ENCODE measurements at places on chromosomes 11 and 22.

GRCh38 chr11:68509066-68509465 is 48.5 kb downstream of the PPP6R3 start:
- no peak for DNase-seq

GRCh38 chr11:118533769-118534729 is 3.1 kb downstream of the TMEM25 start:
- DNase-seq: no peak

GRCh38 chr11:92826136-92826535 is 143.3 kb upstream of the MTNR1B start:
- DNase-seq: no peak

GRCh38 chr11:126332221-126332711 is 23.2 kb upstream of the ST3GAL4 start:
- peak; percentile 45 for DNase-seq

DNA sequence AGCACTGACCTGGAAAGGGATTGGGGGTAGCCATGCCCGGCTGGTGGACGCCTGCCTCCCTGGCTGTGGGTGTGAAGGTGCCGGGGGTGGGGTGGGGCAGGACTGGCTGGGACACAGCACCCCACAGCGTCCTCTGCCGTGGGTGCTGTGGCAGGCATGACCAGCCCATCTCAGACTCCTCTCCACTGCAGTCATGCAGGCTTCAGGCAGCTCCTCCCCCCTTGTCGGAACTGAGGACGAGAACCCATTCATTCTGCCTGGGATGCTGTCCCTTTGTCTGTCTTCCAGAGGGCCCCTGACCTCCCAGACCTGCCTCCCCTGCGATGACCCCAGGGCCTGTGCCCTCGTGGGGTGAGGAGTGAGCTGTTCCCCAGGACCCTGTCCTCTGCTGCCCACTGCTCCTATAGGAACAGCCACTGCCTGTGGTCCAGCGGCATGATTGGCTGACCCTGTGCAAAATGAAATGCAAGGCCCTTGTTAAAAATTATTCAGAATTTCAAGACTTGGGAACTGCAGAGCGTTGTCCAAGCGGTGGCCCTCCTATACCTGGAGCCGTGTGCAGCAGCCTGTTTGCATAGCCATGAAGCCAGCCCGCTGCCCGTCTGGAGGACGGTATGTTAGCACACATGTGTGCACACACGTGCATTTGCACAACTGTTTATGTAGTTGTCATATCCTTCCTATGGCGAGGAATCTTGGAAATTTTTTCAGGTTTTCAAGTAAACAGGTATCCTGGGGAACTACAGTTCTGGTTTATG is 1122.3 kb downstream of the BRD1 start:
- DNase-seq: no peak

DNA sequence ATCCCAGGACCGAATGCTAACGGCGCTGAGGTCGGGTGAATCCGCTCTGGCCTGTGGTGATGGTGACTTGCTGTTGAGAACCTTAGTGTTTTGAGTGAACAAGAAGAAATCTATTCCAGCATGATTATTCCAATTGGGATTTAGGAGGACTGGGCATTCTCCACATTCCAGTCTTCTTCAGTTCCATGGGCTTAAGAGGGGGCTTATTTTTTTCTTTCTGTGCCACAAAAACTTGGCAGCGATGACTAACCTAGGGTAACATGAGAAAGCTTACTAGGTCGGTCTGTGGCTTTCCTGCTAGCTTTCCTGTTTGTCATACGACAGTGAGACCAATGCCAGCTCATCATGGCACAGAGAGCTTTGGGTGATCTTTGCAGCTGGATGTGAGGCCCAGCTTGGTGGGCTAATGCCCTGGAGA is 62.9 kb upstream of the ATXN10 start:
- DNase-seq: peak; percentile 98

DNA sequence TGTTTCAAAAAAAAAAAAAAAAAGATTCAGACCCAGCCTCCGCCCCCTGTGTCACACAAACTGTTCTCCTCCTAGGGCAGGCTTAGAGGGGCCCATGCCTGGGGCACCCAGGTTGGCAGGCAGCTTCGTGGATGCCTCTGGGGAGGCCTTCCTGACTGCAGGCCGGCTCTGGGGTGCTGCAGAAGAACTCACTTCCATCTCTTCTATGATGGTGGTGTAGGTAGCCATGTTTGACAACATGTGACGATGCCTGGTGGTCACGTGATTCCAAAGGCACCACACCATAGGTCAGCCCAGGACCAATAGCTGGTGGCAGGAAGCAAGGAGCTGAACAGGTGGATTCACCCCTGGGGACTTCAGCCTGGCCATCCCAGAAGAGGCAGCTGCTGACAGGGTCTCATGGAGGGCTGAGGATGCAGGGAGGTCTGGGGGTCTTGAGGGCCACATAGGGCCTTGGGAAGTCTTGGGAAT is 24.1 kb upstream of the CELSR1 start:
- DNase-seq: peak; percentile 78

- DNase-seq: peak; percentile 45
These were observed 28.1 kb downstream of the VSTM5 start for GRCh38 chr11:93822359-93822758.

DNA sequence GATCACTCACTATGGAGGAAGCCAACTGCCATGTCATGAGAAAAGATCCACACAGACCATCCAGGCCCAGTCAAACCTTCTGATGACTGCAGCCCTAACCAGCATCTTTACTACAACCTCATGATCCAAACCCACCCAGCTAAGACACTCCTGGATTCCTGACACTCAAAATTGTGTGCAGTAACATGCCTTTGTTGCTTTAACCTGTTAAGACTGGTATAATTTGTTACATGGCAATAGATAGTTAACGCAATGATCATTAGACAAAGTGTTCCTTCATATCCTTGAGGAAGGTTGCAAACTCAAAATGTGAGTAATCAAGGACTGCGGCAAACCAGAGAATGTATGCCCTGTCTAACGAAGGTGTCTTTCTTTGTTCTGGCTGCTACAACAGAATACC is 47.1 kb upstream of the CSNK2A3 start:
- no peak for DNase-seq

DNA sequence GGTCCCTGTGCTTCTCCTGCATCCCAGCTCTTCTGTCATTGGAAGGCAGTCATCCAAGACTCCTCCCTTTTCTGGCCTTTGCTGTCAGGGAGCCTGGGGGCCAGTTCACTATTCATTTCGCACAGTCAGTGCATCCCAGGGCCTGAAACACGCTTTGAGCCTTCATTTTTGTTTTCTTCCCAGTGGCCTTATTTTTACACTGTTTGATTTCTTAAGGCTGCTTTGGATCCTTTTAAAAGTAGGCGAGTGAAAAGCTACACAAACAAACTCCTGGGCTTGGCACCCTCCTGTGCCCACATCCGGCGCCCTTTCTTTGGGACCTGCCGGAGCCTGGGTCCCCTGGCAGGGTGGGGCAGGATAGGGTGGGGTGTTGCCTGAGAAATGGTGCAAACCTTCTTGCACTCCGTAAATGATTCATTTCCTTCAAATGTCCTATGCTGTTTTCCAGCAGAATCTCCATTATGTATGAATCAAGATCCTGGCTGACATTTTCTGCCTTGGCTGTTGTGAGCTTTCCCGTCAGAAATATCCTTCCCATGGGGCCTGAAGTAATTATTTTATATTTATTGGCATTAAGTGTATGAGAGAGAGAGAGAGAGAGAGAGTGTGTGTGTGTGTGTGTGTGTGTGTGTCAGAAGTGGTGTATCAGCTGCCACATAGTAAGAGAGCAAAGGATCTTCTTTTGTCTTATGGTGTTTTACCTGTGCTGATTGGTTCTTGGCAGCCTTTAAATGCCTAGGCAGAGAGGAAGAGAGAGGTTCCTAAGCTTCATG is 45.6 kb downstream of the BCR start:
- DNase-seq: peak; percentile 62

GRCh38 chr11:80330264-80330663 is 889.4 kb upstream of the TENM4 start:
- peak; percentile 0 for DNase-seq

DNA sequence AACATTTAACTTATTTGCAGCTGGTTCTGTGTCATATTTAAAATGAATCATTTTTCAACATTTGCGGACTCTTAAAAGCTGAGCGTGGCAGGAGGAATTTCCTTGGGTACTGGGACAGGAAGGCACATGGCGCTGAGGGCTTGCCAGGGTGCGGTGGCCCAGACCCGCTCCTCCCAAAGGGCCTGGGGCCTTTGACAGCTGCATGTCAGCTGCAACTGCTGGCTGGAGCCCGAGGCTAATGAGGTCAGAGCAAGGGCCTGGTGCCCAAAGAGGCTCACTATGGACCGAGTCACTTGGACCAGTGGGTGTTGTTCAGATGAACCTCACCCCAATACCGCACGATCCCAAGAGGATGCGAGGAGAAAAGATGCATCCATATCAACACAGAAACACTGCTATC is 326.9 kb downstream of the CTTN start:
- DNase-seq: no peak

DNA sequence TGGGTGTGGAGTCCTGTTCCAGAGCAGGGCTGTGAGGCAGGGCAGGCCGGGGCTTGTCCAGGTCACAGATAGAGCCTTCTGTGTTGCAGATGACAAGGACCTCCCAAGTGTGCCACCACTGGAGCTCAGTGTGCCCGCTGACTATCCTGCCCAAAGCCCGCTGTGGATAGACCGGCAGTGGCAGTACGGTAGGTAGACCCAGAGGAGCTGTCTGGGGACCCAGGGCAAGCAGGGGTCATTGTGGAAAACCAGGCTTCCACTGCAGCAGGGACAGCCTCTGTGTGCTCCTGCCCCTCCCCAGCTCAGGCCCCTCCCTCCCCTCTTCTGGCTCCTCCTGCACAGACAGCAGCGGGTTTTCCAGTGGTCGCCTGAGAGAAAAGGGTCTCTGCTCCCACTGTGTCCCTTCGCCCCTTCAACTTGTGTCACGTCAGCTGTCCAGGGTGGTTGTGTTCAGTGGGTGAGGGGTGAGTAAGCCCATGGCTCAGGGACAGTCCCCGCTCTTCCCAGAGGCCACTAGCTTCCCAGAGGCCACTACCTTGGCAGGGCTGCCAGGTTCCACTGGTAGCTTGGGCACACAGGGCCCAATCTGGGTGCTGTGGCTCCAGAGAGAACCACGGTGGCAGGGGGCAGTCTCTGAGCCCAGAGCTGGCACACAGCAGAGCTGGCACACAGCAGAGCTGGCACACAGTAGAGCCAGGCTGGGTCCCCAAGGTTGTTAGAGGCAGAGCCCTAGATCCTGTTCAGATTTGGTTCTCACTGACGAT is 78.4 kb downstream of the MED15 start:
- DNase-seq: no peak

DNA sequence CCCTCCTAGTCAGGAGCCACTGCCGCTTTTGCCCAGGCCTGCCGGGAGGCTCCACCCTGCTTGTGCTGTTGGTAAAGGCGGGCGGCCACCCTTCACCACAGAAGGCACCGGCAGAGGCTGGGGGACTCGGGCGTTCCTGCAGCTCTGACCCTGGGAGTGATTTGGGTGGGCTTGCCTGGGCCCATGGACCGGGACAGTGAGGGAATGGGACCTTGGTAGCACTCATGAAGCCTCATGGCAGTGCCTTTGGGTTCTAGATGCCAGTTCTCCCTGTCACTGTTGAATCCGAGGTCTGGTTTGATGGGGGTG is 4.4 kb downstream of the TPCN2 start:
- no peak for DNase-seq

- DNase-seq: no peak
These were observed 8.5 kb upstream of the TREH start for GRCh38 chr11:118687906-118688305.

GRCh38 chr11:32266601-32267000 is 168.7 kb downstream of the WT1 start:
- DNase-seq: no peak

DNA sequence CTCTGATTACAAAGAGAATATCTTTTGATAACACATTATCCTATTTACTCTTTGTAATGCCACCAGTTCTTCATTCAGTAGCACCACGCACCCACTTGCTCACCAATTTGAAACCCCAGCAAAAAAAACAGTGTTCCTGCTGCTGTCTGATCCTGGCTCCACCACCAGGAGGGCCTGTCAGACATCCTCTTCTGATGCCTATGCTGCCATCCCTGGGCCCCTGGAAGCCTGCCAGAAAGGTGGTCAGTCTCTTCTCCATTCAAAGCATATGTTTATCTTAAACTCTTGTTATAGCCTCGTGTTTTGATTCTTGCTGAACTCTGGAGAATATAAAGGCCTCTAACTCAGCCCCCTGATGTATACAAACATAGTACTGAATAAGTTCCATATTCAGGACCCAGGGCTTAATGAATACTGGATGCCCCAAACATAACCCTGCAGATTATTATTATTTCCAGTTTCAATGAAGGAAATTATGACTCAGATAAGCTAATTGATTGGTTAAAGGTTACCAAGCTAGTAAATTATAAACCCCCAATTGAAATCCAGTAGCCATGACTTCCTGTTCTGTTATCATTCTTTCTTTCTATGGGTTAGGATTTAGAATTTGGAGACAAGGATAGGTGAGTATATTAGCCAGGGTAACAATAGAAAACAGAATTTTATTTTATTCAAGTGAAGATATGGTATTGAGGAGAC is 116.7 kb downstream of the NTM start:
- no peak for DNase-seq

DNA sequence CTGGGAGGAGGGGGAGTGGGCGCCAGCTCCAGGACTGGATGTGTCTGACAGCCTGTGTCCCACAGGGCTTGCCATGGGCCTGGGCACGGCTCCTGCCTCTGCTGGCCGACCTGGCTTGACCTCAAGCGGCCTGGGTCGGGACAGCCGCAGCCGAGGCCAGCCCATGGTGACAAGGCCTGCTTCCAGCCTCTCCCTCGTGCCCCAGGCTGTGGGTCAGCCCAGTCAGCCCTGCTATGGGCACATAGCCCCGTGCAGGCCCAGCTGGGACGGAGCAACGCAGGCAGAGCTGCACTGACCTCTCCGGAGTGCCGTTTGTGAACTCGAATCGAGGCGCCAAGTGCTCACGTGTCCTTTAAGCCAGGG is 17.9 kb downstream of the OSBPL5 start:
- no peak for DNase-seq

DNA sequence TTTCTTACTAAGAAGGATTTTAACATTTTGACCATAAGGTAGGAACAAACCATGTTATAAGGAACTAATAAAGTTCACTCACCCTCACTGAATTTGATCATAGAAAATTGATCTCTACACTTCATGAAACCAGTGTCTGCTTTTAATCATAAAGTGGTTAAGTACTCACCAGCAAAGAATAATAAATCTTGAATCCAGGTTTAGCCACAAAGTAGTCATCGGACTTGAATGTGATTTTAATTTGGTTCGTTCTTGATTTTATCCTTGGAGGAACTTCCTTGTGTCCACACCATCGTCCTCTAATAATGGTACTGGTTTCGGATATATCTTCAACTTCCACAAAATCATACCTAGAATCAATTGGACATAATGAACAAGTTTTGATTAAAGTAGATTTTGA is 40.5 kb upstream of the DDI1 start:
- no peak for DNase-seq

- no peak for DNase-seq
These were observed 23.7 kb downstream of the JAML start for GRCh38 chr11:118200901-118201680.

GRCh38 chr22:24161909-24162308 is 19.4 kb upstream of the SUSD2 start:
- no peak for DNase-seq

DNA sequence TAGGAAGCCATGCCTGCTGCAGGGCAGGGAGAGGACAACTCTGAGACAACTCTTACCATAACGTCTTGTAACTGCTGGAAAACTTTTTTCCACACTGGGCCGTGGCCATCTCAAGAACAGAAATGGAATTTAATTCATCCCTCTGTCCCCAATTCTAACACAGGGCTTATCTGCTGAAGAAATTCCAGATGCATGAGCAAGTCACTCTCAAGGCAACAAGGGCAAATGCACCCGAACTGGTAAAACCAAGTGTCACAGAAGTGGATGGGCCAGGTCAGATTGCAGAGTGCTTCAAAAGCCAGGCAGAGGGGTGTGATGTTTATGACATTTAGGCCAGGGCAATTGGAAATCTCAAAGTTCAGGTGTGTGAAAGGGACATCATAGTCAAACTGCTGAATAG is 7.4 kb downstream of the SMPD1 start:
- DNase-seq: no peak
